ENCODE measurements at places on chromosomes 11 and 22.

GRCh38 chr11:103803062-103803461, 233.4 kb upstream of the DDI1 start:
- peak; percentile 60 for DNase-seq

GRCh38 chr11:103994518-103994917, 41.9 kb upstream of the DDI1 start:
- no peak for DNase-seq

GRCh38 chr11:6285019-6285418, 25.4 kb downstream of the CCKBR start:
- no peak for DNase-seq

- DNase-seq = no peak
Measured at GRCh38 chr22:29105468-29105867, 32.6 kb downstream of the KREMEN1 start.

DNA sequence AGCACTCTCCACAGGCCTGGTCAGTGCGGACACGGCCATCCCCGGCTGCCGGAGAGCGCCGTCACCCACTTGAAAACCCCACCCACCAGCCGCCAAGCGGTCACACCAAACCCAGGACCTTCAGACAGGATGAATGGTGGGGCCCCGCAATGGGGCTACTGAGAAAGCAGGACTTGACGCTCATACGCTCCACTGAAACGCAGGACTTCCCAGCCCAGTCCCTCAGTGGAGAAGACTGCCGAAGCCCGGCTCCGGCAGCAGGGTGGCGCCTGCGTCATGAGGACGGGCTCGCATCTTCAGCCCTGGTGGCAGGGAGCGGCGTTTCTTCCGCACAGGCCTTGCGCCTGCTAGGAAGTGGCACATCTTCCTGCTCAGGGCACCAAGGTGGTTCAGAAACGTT, 15.3 kb upstream of the PHLDA2 start:
- peak; percentile 53 for DNase-seq

DNA sequence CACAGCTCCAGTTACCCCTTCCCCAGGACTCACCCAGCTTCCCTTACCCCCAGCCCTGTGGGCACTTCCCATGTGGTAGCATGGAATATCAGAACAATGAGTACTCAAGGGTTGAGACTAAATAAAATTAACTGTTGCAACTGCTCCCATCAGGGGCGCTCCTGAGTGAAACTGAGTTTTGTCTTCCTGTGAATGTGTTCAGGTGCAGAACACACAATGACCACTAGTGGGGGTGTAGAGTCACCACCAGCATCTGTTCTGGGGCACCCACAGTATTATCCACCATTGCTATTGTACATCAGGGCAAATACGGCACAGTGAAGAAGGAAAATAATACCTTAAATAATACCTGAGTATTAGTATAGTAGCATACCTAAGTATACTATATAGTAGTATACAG, 689.7 kb downstream of the TBC1D22A start:
- no peak for DNase-seq

GRCh38 chr11:76823481-76824028, 37.2 kb upstream of the ACER3 start:
- DNase-seq = peak; percentile 71

DNA sequence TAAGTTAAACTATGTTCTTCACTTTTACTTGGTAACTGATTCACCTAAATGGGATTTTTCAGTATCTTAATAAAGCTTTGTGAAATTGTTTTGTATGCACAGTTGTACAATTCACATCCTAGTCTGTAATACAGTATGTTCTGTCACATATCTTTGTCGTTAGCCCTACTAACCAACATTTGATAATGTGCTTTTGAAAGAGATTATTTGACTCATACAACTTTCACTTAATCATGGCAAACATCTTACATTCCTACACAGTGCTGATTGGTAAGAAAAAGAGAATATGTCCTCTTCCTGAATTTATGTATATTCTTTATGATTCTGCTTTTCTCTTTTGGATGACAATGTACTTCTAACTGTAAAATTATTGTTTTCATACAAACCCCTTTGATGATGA, 234.5 kb downstream of the METTL15 start:
- DNase-seq = peak; percentile 20

- DNase-seq = no peak
Measured at GRCh38 chr22:24059793-24060192, 48.7 kb downstream of the CABIN1 start.

DNA sequence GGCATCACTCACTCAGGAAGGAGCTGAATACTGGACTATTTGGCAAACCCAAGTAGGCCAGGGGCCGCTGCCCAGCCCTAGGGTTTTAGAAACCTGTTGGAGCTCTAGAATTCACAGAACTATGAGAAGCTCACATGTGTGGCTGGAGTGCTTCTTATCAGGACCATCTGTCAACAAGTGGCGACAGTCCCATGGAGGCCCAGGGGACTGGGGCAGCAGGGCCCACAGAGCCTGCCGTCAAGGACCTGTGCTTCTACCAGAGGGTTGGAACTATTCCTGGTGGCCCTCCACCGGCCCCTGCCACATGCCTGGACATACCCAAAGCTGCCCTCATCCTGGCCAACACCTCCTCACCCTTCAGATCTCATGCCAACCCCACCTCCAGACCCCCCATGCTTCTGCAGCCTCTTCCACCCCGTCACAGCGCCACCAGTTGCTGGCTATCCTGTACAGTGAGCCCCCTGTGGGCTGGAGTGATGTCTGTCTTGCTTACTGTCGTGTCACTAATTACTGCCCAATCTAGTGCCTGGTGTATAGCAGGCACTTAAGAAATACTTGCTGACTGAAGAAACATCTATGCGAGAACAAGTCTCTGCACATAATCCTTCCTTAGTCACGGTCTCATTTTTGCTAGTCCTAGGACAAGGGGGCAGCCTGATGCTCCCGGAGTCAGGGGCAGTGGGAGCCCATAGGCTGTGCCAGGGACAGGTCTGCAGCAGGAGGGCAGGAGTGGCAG, 27.2 kb upstream of the RASL10A start:
- no peak for DNase-seq

DNA sequence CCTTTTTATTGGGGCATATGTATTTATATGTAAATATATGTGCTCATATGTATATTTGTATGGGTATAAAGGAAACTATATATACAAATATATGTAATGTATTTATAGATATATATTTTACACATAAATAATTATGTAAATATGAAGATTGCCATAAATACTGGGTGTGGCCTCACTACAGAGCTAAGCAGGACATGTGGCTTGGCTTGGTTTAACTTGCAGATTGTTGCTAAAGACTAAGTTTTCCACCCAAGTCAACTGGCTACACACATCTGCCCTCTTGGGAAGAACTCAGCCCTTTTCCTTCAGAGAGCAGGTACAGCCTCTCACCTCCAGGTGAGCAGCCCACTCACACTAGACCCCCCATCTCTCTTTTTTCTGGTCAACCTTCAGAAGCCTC, 315.5 kb downstream of the OPCML start:
- no peak for DNase-seq

DNA sequence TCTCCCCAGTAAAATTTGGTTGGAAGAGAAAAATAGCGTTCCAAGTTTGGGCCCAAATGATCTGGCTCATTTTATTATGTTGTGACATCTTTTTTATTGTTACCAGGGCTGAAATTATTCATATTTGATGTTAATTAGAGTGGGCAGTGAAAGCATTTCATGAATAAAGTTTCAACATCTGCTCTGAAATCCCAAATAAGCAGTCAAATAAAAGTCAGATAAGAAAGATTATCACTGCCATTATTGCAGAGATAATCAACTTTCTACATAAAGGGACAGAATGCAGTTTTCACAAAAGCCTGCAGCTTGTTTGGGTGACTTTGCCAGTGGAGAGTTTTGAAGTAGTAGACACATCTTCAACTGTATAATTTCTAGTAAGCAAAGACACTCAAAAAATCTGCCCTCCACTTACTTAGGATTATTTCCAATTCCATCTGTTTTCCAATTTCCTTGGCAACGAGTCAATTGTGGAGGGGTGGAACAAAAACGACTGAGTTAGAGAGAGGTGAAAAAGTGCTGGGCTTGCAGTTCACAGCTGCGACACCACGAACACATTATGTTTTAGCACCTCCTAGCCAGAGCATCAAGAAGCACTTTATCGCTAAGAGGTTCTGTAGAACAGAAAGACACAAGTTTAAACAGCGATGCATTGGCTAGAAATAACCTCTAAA, 9.0 kb downstream of the TECTA start:
- no peak for DNase-seq

DNA sequence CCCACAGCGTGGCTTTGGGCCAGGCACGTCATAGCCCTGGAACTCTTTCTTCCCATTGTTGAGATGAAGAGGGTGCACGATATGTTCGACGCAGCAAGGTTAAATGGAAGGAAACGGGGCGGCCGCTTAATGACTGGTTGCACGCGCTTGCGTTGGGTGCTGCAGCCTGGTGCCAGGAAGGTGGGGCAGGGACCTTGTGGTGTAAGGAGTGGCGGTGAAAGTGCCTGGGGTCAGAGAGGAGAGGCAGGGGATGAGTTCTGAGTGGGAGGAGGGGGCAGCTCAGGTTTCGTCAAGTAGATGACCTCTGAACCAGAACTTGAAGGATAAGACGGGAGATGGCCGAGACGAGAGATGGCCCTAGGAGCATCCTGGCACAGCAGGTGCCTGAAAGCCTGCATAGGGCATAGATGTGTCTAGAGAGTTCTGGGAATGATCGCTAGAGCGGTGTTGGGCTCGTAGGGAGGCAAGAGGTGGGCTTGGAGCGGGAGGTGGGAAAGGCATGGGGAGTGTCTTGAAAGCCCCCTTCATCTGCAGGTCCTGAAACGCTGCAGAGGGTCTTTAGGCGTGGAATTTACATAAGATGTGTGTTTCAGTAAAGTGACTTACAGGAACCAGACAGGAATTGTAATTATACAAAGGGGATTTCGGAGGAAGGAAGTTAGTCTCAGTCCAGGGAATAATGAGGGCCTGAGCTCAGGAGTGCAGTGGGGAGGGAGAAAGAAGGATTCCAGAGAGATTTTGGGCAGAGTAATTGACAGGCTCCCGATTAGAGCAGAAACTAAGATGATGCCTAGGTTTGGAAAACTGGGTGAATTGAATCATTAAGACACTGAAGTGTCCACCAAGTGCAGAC, 43.2 kb upstream of the CLDN5 start:
- DNase-seq = no peak

DNA sequence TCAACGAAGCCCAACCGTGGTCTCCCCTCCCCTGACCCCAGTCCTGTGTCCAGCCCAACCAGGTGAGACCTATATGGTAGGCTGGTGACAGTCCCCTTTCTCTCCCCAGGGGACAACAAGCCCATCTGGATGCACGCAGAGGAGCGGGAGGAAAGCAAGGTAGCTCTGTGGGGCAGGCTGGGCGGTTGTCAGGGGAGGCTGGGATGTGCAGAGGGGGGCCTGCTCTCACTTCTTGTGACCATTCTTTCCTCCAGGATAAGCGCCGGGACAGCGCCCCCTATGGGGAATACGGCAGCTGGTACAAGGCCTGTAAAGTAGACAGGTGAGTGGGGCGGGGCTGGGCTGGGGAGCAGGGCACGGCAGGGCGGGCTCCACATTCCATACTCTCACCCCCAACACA, 3.5 kb upstream of the RAB1B start:
- DNase-seq = no peak

- DNase-seq = peak; percentile 83
Measured at GRCh38 chr22:24189249-24190158, 8.2 kb downstream of the SUSD2 start.

GRCh38 chr11:66068923-66069714, 953 bp upstream of the PACS1 start:
- DNase-seq = peak; percentile 75

GRCh38 chr11:90795746-90796145, 572.9 kb upstream of the CHORDC1 start:
- DNase-seq = no peak

DNA sequence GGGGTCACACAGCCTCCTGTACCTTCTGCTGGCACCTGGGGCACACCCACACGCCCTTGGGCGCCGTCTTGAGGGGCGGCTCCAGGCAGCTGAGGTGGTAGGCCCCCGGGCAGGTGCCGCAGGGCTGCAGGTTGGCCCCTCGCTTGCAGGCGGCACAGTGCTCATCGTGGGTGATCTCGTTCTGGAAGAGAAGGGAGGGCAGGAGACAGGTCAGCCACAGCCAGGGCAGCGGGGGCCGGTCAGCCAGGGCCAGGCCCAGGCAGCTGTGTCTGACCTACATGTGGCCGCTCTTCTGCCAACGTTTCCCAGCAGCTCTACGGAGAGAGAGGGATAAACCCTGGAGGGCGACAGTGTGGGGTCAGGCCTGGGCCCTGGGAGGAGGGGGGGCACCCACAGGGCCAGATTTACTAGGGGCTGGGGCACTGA, 121.9 kb downstream of the PHF21B start:
- DNase-seq = no peak

DNA sequence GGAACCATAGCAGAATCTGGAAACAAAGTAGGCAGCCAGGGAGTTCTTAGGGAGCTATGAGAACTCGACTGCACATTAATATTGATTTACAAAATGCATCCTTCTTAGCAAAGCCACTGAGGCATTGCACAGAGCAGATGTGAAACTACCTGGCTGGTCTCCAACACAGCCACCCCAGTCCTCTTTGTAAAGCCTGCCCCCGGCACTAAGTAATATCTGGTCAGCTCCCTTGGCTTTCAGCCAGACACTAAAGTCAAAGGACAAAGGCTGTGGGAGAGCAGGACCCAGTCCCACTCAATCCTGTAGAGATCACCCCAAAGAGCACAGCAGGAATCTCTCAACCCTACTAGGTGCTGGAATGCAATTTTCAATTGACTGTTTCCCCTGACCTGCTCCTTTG, 12.8 kb downstream of the XRRA1 start:
- no peak for DNase-seq

DNA sequence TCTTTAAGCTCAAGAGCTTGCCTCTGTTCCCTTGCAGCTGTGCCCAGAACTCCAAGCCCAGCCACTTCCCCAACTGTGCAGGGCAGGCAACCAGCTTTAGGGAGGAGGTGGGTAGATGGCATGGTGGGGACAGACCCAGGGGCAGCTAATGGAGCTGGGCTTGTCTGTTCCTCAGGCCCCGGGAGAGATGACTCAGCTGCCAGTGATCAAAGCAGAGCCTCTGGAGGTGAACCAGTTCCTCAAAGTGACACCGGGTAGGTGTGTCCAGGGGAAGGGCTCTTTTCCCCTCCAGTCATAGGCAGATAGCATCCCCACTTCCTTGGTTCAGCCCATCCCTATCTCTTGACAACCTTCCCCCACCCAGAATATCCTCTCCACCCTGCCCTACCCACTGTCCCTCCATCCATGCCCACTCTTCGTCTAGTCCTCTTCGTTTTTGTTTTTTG, 32.4 kb downstream of the CREB3L1 start:
- no peak for DNase-seq

DNA sequence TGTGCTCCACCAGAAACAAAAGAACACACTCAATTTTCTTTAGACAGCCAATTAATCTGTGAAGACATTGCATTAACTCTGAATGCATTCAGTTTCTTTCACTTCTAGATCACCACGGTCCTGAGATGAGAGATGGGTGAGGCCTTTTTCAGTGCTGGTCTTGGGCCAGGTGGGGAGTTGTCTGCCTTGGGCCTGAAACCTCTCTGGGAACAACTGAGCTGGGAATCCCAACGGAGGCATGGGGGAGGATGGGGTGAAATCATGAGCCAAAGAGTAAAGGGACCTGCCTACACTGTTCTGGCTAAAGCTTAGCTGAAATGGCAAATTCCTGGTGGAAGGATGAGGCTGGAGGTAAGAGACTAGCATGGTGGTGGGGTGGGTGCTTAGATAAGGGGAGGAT, 353.5 kb upstream of the B3GAT1 start:
- no peak for DNase-seq

Data from astrocyte of the hippocampus (primary cell).